ENCODE measurements at places on chromosomes 6 and 20.

DNA sequence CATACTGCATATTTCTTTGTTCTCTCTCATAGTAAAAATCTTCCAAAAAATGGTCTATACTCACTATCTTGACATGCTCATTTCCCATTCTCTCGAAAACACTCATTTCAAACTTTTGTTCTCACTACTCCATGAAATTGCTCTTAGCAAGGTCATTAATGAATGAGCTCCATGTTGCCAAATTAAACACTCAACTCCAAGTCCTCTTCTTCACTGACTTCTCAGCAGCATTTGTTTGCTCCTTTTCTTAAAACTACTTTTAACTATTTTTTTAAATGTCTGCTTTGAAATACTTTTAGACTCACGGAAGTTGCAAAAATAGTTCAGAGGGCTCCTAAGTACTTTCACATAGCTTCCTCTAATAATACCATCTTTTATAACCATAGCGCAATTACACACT lies 274.0 kb upstream of the PREP start:
- no peak for DNase-seq

GRCh38 chr20:44646641-44647274 lies 4.7 kb downstream of the ADA start:
- DNase-seq: peak; percentile 45

DNA sequence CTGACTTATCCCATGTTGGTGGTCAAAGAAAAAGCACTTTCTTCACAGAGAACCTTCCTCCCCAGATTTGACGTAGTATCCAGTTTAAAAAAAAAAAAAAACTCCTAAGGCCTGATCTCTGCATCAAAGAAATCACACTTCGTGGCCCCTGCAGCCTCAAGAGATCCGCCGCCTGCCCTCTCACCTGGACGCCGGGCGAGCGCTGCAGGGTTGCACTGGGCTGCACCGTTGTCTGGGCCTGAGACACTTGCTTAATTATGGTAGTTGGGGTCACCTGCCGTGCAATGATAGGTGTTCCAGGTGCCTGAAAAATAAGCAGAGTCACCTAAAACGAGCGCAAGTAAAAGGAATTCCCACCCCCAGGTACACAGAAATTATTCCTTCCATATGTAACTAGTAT lies 53.0 kb downstream of the TAF4 start:
- DNase-seq: no peak

- DNase-seq: no peak
Observed at GRCh38 chr20:4546786-4547185, 174.9 kb upstream of the PRND start.

DNA sequence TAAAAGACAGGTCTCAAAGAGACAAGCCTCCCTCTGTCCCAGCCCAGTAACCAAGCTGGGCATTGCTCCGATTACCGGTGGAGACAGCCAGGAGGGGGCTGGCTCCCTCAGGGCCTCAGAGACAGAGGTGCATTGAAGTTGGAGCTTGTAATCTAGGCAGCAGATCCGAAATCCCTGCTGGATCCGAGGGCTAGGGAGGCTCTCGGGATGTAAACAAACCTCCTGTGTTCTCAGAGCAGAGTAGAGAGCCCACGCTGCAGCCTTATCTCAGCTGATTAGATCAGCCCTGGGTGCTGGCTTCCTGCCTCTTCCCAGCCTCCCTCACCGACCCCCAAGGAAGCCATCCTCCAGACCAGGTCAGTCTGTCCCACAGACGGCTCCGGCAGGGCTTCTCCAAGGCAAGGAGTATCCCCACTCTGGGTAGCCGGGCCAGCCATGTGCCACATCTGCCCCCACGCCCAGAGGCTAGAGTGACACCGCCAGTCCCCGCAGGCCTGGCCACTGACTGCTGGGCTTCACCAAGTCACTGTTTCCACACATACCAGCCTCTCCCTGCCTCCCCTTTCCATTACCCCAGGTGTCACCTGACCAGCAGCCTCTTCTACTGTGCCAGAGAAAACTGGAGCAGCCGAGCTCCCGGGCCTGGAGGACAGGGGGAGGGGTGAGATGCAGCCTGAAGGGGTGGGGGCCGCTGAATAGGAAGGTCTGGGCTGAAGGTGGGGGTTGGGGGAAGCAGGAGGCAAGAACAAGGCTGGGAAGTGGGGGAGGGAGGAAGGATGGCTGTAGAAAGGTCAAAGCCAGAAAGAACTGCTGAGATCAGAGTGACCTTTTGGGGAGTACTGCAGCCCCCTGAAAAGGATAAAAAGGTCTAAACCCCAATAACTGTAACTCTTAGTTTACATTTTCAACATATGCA lies 6.0 kb downstream of the SDC4 start:
- no peak for DNase-seq

GRCh38 chr6:106039897-106040592 lies 46.1 kb upstream of the PRDM1 start:
- no peak for DNase-seq

- no peak for DNase-seq
Observed at GRCh38 chr20:47652301-47652700, 133.0 kb downstream of the SULF2 start.

DNA sequence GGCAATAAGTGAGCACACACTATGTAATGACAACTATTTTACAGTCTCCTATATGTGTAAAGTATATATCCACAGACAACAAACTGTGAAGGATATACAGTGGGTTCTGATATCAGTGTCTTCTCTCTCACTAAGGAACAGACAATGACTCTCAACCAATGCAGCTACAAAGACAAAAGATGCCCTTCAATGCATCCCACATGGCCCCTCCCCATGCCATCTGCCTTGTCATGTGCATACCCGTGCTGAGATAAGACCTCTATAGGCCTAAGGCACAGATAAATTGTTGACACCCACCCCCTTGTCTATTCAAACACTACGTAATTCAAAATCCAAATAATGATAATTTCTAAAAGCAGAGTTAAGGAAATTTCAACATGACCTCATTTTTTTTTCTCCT lies 1123.5 kb upstream of the MAP3K7 start:
- DNase-seq: no peak

Data from activated CD4-positive, alpha-beta memory T cell treated with anti-CD3 and anti-CD28 coated beads for 36 hours (primary cell).